RWPE2 (cell line): ENCODE measurements at places on chromosomes 12 and 14.

DNA sequence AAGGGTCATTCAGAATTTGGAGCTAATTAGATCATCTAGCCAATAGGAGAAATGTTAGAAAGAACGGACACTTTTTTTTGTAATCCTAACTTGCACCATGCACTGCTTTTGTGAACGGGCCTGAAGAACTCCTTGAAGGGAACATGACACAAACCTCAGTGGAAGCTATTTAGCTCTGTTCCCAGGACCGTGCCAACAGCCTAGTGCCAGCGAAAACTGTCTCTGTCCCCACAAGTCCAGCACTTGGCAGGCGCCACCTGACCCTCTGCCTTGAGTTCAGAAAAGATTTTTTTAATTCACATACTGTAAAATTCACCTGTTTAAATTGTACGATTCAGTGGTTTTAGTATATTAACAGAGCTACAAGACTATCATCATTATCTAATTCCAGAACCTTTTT, 31.3 kb upstream of the KCNA5 start:
- H3K4me1 ChIP-seq = no peaks in the 10 kb centered on the region
- no peak overlapping the region for H3K27ac ChIP-seq
- peak; percentile 14 for DNase-seq
- no peaks in the 10 kb centered on the region for H3K36me3 ChIP-seq

GRCh38 chr12:129530517-129530916, 373.3 kb downstream of the TMEM132D start:
- no peak overlapping the region for H3K4me3 ChIP-seq
- H3K36me3 ChIP-seq = no peaks in the 10 kb centered on the region
- peaks cover 5% of the 10 kb centered on the region for H3K27me3 ChIP-seq
- no peak for DNase-seq
- H3K4me1 ChIP-seq = no peaks in the 10 kb centered on the region

DNA sequence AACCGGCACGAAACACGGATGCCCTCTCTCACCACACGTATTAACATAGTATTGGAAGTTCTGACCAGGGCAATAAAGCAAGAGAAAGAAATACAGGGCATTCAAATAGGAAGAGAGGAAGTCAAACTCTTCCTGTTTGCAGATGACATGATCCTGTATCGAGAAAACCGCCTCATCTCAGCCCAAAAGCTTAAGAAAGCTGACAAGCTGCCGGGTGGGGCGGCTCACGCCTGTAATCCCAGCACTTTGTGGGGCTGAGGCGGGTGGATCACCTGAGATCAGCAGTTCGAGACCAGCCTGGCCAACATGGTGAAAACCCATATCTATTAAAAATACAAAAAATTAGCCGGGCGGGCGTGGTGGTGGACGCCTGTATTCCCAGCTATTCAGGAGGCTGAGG, 17.7 kb downstream of the OR6S1 start:
- no peak overlapping the region for H3K4me3 ChIP-seq
- no peak overlapping the region for H3K27ac ChIP-seq
- H3K4me1 ChIP-seq = peaks cover 18% of the 10 kb centered on the region
- no peaks in the 10 kb centered on the region for H3K36me3 ChIP-seq
- DNase-seq = no peak
- no peaks in the 10 kb centered on the region for H3K27me3 ChIP-seq

- no peak overlapping the region for H3K4me3 ChIP-seq
- no peaks in the 10 kb centered on the region for H3K27me3 ChIP-seq
- no peak for DNase-seq
- no peak overlapping the region for H3K27ac ChIP-seq
These were observed 39.8 kb downstream of the FNTB start for GRCh38 chr14:65026526-65026925.

DNA sequence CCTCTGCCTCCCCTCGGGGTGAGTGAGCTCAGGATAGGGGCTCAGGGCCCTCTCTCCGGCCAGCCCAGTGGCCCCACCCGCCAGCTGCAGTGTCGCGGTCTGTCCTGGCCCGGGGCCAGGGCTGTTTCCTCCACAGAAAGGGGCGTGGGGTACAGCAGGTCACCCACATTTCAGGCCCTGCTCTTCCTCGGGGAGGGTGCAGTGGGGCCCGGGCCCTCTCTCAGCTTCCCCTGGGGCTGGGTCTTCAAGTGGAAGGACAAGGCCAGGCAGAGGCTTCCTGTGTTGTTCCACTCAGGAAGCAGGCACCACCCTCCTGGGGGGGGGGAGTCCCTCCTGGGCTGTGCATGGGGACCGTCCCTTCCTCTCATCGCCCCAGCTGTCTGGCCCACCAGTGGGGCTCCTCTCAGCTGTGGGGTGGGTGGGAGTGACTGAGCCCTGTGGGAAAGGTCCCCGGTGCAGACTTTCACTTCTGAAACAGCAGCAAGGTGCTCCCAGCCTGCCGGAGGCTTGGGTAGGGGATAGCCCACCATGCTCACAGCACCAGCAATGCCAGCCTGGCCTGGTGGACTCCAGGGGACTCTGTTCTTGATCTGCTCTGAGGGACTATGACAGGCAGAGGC, 3.7 kb downstream of the GPR132 start:
- no peak overlapping the region for H3K4me3 ChIP-seq
- DNase-seq = no peak
- H3K27ac ChIP-seq = no peak overlapping the region
- H3K27me3 ChIP-seq = no peaks in the 10 kb centered on the region
- H3K4me1 ChIP-seq = no peaks in the 10 kb centered on the region
